CD4-positive, alpha-beta T cell (primary cell): ENCODE measurements at places on chromosomes 16 and 17.

GRCh38 chr17:50426472-50426782 lies 409 bp downstream of the ACSF2 start:
- no peaks in the 10 kb centered on the region for H3K36me3 ChIP-seq
- H3K27ac ChIP-seq = peak overlapping the region; percentile 51
- H3K4me1 ChIP-seq = peaks cover 32% of the 10 kb centered on the region
- peak overlapping the region; percentile 79 for H3K4me3 ChIP-seq

DNA sequence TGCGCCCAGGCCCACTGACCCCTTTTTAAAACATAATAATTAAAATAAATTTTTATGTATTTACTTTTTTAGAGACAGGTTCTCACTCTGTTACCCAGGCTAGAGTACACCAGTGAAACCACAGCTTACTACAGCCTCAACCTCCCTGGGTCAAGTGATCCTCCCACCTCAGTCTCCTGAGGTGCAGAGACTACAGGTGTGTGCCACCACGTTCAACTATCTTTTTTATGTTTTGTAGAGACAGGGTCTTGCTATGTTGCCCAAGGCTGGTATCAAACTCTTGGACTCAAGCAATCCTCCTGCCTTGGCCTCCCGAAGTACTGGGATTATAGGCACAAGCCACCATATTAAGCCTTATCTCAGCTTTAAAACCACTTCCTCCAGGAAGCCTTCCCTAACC lies 56.1 kb upstream of the BCAR1 start:
- H3K36me3 ChIP-seq = peaks cover 15% of the 10 kb centered on the region
- H3K27me3 ChIP-seq = no peaks in the 10 kb centered on the region
- DNase-seq = no peak

GRCh38 chr16:85662482-85662812 lies 26.3 kb downstream of the GINS2 start:
- no peak for DNase-seq
- H3K27me3 ChIP-seq = no peaks in the 10 kb centered on the region
- no peak overlapping the region for H3K27ac ChIP-seq
- no peak overlapping the region for H3K4me3 ChIP-seq
- H3K4me1 ChIP-seq = no peaks in the 10 kb centered on the region

- no peak overlapping the region for H3K27ac ChIP-seq
- peak; percentile 87 for DNase-seq
- peaks cover 18% of the 10 kb centered on the region for H3K36me3 ChIP-seq
- H3K27me3 ChIP-seq = no peaks in the 10 kb centered on the region
These were observed 19.0 kb downstream of the SLC7A5 start for GRCh38 chr16:87850009-87851006.

DNA sequence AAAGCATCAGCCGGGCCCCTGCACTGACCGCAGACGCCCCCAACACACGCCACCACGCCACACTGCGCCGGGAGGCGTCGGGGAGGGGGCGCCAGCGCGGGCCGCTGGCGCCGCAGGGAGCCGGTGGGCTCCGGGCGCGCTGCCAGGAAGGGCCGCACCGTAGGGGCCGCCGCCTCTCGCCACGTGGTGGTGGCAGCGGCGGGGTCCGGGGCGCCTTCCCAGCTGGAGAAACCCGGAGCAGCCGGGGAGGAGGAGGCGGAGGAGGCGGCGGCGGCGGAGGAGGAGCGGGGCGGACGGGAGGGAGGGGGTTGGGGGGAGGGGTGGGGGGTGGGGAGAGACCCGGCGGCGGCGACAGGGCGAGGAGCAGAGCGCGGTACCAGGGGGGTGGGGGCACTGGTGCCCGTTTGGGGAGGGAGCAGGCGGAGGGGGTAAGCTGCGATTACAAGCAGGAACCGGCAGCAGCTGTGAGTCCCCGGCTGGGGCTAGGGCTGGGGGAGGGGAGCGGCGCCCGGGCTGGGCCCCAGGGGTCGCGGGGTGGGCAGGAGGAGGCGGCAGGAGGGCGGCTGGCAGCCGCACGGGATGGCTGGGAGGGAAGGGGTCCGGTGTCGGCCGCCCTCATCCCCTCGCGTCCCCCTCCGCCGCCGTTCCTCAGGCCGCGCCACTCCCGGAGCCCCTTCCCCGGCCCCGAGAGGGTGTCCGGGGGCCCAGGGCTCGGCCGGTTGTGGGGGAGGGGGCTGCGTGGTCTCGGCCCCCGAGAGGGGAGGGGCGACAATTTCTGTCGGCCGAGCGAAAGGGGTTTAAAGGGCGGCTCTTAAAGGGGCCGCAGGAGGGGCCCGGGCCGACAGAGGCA lies at the start of gene TBKBP1:
Gene TBKBP1, plus strand, starts transcription at position 431 of the 850 bp plus-strand sequence. CDS start 1,952 bp downstream, outside the sequence.
- peak; percentile 29 for DNase-seq
- no peak within 1 kb of the TSS for H3K27ac ChIP-seq
- peak within 1 kb of the TSS; percentile 64 for H3K4me3 ChIP-seq
- H3K27me3 ChIP-seq = no peaks in the 10 kb centered on the region
- H3K4me1 ChIP-seq = peaks cover 39% of the 10 kb centered on the region
- no peaks in the 10 kb centered on the region for H3K36me3 ChIP-seq

- H3K4me1 ChIP-seq = no peaks in the 10 kb centered on the region
- no peak overlapping the region for H3K4me3 ChIP-seq
- no peaks in the 10 kb centered on the region for H3K36me3 ChIP-seq
- no peak for DNase-seq
These were observed 64.1 kb downstream of the RMI2 start for GRCh38 chr16:11409398-11409797.

DNA sequence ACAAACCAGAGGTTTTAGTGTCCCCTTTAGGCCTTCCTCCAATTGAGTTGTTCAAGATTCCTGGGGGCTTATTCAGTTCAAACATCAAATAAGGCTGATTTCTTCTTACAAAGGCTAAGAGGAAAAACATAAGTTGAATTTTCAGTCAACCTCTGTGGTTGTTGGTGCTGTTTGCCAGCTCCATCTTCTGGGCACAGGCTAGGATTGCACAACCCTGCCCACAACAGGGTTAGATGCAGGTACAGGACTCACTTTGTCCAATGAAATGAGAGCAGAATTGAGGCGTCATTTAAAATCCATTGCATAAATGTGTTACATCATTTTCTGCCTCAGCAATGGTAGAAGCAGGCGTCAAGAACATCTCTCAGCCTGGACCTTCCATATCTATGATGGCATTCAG lies 173.3 kb downstream of the PMP22 start:
- DNase-seq = no peak
- peaks cover 3% of the 10 kb centered on the region for H3K27me3 ChIP-seq
- no peaks in the 10 kb centered on the region for H3K4me1 ChIP-seq
- H3K36me3 ChIP-seq = no peaks in the 10 kb centered on the region

GRCh38 chr16:70396246-70396904 lies 42.5 kb downstream of the ST3GAL2 start:
- peaks cover 10% of the 10 kb centered on the region for H3K4me1 ChIP-seq
- H3K27ac ChIP-seq = no peak overlapping the region
- no peaks in the 10 kb centered on the region for H3K27me3 ChIP-seq

GRCh38 chr17:56448371-56448770 lies 145.1 kb upstream of the NOG start:
- no peaks in the 10 kb centered on the region for H3K27me3 ChIP-seq
- no peaks in the 10 kb centered on the region for H3K4me1 ChIP-seq
- no peak overlapping the region for H3K4me3 ChIP-seq
- no peak for DNase-seq
- no peak overlapping the region for H3K27ac ChIP-seq

DNA sequence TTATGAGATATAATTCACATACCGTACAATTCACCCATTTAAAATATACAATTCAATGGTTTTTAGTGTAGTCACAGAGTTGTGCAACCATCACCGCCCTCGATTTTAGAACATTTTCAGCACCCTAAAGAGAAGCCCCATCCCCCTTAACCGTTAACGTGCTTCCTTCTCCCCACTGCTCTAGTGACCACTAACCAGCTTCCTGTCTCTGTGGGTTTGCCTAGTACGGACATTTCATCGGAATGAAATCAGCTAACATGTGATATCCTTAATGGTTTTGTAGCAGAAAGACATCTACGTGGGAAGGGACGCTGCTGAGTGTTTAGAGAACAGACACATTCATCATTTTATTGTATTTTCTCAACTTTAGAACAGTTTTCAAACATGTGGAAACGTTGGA lies 80.8 kb upstream of the HSBP1 start:
- DNase-seq = no peak
- H3K27ac ChIP-seq = no peak overlapping the region
- no peaks in the 10 kb centered on the region for H3K36me3 ChIP-seq
- no peak overlapping the region for H3K4me3 ChIP-seq
- H3K4me1 ChIP-seq = no peaks in the 10 kb centered on the region

DNA sequence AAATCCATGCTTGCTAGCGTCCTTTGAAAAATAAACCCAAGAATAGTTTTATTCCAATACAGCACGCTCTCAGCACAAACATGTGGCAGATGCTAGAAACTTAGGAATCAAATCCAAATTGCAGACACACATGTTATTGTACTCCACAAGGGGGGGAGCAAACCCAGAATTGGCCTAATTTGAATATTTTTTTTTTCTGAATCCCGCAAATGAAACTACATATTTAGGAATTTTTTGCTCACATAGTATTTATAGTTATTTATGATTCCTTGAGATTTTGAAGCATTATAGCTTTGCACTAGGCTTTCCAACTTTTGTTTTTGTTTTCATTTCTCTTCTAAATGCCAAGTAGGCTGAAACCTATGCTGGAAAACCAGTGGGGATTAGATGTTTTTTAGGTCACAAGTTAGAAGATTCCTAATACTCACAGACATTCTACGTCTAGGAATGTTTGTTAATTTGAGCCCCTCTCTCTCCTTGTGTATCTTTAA lies 59.3 kb upstream of the CDH11 start:
- no peak overlapping the region for H3K27ac ChIP-seq
- no peaks in the 10 kb centered on the region for H3K4me1 ChIP-seq
- no peak overlapping the region for H3K4me3 ChIP-seq
- no peaks in the 10 kb centered on the region for H3K27me3 ChIP-seq

DNA sequence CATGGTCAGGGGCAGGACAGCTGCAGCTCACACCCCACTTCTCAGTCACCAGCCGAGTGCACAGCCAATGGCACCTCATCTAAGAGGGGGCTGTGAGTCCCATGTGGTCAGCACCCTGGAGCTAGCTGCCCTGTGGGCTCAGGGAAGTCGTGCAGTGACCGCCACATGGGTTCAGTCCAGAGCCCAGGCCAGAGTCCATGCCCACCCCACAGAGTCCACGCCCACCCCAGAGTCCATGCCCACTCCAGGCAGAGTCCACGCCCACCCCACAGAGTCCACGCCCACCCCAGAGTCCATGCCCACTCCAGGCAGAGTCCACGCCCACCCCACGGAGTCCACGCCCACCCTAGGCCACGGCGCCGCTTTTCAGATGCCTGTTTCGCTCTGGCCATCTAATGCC lies 24.1 kb downstream of the SLC7A5 start:
- peaks cover 9% of the 10 kb centered on the region for H3K36me3 ChIP-seq
- H3K4me1 ChIP-seq = peaks cover 14% of the 10 kb centered on the region
- H3K4me3 ChIP-seq = no peak overlapping the region
- no peak overlapping the region for H3K27ac ChIP-seq

DNA sequence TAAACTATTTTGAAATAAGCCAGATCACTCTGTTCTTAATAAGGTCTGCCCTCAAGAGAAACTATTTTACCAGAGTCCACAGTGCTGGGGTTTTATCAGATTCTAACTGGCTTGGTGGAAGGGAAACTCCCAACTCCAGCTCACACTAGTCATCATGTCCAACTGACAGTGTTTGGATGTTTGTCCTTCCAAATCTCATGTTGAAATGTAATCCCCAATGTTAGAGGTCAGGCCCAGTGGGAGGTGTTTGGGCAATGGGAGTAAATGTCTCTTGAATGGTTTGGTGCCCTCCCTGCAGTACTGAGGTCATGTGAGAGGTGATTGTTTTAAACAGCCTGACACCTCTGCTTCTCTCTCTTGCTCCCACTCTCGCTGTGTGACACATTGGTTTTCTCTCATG lies 1301.0 kb upstream of the CDH8 start:
- no peak overlapping the region for H3K4me3 ChIP-seq
- H3K4me1 ChIP-seq = no peaks in the 10 kb centered on the region
- no peaks in the 10 kb centered on the region for H3K27me3 ChIP-seq
- no peak for DNase-seq

DNA sequence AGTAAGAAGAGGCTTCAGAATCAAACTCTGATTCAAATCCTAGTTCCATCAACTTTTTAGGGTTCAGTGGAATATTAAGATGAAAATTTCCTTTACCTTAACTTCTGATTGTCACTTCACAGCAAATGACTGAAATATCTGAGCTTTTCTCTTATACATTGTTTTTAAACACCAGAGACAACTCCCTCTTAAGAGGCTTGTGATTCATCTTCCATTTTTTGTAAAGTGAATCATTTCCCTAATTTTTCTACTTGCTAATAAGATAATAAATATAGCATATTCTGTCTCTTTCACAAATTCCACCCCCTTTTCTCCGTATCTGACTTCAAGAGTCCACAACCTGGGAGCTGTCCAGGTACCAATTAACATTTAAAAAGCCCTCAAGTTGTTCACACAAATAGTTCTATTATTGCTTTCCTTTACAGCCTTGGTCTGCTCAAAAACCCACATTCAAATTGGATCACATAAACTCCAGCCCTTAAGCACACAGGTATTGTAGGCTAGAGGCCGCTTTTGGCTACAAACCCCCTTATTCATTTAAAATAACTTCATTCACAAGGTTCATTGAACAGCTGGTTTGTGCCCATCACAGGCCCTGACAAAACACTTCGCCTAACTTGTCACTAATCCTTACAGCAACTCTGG lies 14.1 kb upstream of the UTP6 start:
- H3K27me3 ChIP-seq = peaks cover 9% of the 10 kb centered on the region
- no peak overlapping the region for H3K27ac ChIP-seq
- H3K36me3 ChIP-seq = no peaks in the 10 kb centered on the region
- H3K4me1 ChIP-seq = peaks cover 2% of the 10 kb centered on the region
- H3K4me3 ChIP-seq = no peak overlapping the region
- DNase-seq = no peak

DNA sequence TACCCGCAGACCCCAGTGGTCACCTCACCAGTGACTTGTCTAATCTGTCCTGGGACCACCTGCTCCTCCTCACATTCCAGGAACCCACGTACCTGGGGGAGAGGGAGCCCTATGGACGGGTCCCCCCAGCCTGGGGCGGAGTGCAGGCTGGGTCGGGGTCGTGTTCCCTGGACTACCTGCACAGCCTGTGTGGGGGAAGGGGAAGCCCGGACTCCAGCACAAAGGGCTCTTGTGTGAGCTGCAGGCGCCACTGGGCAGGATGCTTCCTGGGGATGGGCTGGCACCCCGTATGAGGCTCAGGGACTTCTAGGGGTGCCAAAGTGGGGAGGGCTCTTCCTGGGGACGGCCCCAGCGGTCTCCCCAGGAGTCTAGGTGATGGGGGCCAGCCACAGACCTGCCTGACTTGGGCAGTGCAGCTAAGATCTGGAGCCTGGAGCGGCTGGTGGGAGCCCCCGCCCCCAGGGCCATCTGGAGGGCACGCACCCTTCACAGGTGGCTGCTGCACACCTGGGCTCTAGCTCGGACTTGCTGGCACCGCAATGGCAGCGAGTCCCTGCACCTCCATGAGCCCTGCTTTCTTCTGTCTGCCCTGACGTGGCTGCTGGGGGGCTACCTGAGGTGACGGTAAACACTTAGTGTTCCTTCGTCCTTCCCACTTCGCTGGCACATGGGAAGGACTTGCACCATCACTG lies 7.5 kb downstream of the VASN start:
- peaks cover 49% of the 10 kb centered on the region for H3K4me1 ChIP-seq
- peaks cover 68% of the 10 kb centered on the region for H3K36me3 ChIP-seq
- no peak overlapping the region for H3K4me3 ChIP-seq
- H3K27me3 ChIP-seq = no peaks in the 10 kb centered on the region
- no peak for DNase-seq

GRCh38 chr16:17145029-17145428 lies 325.7 kb downstream of the XYLT1 start:
- peaks cover 10% of the 10 kb centered on the region for H3K36me3 ChIP-seq
- H3K27ac ChIP-seq = no peak overlapping the region
- no peak overlapping the region for H3K4me3 ChIP-seq
- H3K4me1 ChIP-seq = no peaks in the 10 kb centered on the region
